ENCODE measurements at places on chromosomes 11 and 22.
A peak's percentile ranks its signal among the peaks of the same experiment; 100 is the strongest.

GRCh38 chr11:79375818-79376550 lies 64.8 kb downstream of the TENM4 start:
- no peak for DNase-seq

DNA sequence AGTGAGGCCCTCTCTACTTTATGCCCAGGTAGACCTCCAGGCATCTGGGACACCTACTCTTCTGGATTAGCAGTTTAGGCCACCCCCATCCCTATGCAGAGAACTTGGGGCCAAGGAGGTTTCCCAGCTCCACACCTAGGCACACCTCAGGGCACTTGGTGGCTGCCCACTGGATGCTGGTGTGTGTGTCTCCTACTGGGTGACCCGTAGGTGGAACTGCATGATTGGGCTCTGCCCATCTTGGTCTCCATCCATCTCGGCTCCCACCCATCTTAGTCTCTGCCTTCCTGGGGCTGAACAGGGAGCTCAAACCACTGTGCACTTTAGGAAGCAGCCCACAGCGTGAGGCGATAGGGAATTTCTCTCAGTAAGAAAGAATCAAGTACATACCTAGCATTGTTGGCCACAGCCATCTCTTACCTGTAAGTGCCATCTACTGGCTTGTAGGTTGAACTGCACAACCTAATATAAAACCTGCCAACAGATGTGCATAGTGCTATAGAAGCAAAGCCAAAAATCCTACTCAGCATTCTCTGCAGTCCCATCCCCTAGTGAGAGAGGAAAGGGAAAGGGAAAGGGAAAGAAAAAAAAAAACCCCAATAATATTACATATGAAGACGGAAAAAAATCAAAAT lies 61.6 kb upstream of the PTPN5 start:
- peak; percentile 62 for DNase-seq

DNA sequence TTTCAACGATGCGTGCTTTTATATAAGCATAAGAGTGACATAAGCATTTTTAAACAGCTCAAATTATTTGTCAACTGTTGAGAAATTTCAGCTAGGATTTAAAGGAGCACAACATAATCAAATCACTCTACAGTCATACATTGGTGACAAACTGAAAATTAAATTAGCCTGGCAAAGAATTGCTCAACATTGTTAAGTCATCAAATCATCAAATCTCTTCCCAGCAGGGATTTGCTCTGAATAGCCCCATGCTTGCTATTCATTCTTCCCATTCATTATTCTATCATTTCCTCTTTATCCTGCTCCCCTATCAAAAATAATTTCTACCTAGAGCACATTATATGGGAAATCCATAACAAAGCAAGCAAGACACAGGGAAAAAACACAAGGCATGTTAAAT lies 198.7 kb upstream of the LUZP2 start:
- DNase-seq: no peak

GRCh38 chr11:46106530-46107407 lies 14.5 kb downstream of the PHF21A start:
- DNase-seq: peak; percentile 70

DNA sequence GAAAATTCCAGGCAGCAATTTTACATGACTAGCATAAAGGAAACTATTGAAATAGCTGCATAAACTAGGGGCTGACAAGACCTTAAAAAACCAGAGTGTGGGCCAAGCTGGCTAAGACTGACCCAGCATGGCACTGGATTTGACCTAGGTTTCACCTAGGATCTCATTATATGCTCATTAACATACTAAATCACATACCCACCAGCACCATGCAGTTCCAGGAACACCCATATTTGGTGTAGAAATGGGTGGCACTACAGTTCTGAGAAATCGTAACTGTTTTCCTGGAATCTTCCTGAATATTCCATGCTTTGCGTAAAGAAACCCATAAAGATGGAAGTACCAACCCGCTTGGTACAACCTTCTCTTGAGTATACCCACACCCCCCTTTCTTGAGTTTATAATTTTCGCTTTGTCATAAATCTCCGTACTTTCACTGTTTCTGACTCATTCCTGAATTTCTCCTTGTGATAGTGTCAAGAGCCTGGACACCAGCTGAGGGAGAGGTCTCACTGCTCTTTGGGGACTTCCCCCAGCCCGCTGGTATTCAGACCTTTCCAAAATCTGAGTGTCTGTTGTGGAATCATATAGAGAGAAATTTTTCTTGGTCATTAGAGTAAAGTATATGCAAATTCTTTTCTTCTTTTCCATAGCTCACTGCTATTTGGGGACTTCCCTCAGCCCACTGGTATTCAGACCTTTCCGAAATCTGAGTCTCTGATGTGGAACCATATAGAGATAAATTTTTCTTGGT lies 55.1 kb downstream of the MTMR3 start:
- DNase-seq: no peak

- peak; percentile 63 for DNase-seq
These were observed 48.8 kb downstream of the ENDOD1 start for GRCh38 chr11:95138448-95138847.

GRCh38 chr22:23789121-23789520 lies 2.4 kb downstream of the SMARCB1 start:
- DNase-seq: no peak

GRCh38 chr11:17762309-17762974 lies 27.9 kb downstream of the KCNC1 start:
- DNase-seq: peak; percentile 9

DNA sequence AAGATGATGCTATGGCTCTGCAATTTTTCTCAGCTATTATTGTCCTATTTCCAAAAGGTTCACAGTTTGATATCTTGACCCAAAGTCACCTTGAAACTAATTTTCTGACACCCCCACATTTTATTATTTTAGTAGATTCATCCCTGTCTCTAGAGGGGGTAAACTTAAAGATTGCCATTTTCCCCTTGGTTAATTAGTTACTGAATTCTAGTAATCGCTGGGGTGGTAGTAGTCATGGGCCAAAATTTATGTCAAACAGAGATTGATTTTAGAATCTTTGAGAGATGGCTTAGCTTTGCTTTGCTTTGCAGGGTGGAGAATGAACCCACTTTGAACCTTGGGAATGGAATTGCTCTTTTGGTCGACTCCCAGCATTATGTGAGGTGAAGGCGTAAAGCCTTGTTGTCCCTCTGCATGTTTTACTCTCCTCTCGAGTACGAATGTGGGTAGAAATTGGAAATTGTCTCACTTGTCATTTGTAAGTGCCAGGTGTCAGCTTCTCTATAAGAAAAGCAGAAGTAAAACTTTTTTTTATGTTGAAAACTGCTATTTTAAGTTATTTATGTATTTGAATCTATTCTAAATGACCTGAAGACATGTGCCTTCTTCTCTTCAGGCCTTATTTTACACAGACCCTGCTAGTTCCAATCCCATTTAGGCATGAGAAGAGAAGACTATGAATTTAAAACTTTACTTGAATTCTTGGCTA lies 42.4 kb upstream of the RCE1 start:
- no peak for DNase-seq

- no peak for DNase-seq
These were observed 24.4 kb downstream of the SHANK3 start for GRCh38 chr22:50696799-50697561.

DNA sequence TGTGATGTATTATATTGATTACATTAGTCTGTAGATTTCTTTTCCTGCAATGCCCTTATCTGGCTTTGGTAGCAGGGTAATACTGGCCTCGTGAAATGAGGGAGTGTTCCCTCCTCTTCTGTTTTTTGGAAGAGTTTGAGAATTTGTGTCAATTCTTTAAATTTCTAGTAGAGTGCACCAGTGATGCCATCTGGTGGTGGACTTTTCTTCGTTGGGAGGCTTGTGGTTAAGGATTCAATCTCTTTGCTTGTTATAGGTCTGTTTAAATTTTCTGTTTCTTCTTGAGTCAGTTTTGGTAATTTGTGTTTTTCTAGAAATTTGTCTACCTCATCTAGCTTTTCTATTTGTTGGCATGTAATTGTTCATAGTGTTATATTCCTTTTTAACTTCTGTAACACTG lies 18.9 kb downstream of the SHANK3 start:
- peak; percentile 71 for DNase-seq

Measured in hematopoietic multipotent progenitor cell treated with erythropoietin and hydrocortisone succinate and interleukin-3 and kit ligand, for 6 days (in vitro differentiated cells).